ENCODE measurements at places on chromosomes 16 and 17.
A peak's percentile ranks its signal among the peaks of the same experiment; 100 is the strongest.

DNA sequence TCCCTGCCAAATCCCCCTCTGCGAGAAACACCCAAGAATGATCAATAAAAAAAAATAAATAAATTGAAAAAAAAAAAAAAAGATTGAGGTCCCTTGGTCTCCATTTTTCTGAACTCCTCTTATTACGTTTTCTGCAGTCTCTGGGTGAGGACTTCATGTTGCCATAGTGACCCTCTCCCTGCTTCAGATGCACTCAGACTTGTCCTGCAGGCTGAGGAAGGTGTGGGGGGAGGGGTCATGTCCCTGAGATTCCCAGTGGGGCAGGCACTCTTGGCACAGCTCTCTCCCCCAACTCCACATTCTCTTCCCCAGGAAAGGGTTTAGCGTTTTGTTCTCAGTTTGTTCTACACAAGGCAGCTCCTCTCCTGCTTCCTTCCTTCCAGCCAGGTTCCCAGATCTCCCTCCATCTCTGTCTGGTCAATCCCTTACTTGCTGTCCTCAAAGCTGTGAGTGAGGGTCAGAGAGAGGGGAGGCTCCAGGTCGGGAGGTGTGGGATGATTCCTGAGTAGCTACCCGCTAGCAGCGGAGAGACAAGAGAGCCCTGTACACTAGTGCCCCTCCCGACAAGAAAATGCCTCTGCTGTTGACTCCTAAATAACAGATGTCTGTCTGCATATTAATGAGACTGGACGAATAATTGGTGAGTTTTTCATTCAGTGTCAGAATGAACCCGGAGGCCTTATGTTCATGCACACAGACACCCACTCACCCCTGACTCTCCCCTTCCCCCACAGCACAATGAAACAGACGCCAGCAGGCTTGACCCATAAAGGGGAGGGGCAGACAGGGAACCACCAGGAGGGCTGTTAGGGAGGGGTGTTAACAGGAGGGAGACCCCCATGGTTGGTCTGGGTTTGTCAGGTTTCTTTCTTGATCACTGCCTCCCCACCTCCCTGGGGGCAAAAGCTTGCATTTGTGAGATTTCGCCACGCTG lies 9.2 kb downstream of the RND2 start:
- peak; percentile 21 for DNase-seq
- H3K36me3 ChIP-seq, result no peaks in the 10 kb centered on the region
- no peaks in the 10 kb centered on the region for H3K4me1 ChIP-seq

GRCh38 chr17:82377924-82378740 lies 6.6 kb downstream of the UTS2R start:
- no peak overlapping the region for H3K27ac ChIP-seq
- H3K4me3 ChIP-seq, result no peak overlapping the region
- no peaks in the 10 kb centered on the region for H3K36me3 ChIP-seq

DNA sequence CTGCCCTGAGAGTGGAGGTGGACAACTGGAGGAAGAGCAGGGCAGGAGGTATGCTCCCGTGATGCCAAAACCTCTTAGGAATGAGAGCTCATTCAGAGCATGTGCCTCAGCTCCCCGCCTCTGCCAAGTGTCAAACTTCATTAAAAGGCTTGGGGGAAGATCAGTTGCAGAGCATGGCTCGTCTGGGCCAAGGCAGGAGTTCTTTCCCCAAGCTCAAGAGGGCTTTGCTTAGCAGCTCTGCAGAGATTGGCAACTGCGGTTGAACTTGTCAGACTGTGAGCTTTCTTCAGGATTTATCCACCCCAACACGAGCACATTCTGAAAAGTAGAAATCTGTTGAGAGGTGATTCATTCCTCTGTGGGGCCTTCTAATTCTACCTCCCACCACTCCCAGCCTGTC lies 248.1 kb downstream of the HS3ST3A1 start:
- DNase-seq, result no peak
- H3K27ac ChIP-seq, result no peak overlapping the region
- no peak overlapping the region for H3K4me3 ChIP-seq
- H3K4me1 ChIP-seq, result no peaks in the 10 kb centered on the region
- no peaks in the 10 kb centered on the region for H3K27me3 ChIP-seq
- H3K36me3 ChIP-seq, result no peaks in the 10 kb centered on the region

DNA sequence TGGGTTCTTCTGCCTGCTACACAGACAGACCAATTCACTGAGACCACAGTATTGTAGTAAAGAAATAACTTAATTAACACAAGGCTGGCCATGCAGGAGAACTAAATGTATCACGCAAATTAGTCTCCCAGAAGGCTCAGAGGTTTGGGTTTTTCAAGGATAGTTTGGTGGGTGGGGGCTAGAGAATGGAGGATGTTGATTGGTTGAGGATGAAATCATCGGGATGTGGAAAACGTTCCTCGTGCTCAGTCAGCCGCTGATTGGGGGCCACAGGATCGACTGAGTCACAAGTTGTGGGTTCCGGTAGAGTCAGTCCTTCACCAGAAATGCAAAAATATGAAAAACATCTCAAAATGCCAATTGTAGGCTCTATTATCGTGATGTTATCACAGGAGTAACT lies 18.7 kb downstream of the RHOT1 start:
- H3K4me3 ChIP-seq, result no peak overlapping the region
- no peak overlapping the region for H3K27ac ChIP-seq
- H3K4me1 ChIP-seq, result no peaks in the 10 kb centered on the region
- no peaks in the 10 kb centered on the region for H3K27me3 ChIP-seq
- H3K36me3 ChIP-seq, result peaks cover 73% of the 10 kb centered on the region
- DNase-seq, result no peak

DNA sequence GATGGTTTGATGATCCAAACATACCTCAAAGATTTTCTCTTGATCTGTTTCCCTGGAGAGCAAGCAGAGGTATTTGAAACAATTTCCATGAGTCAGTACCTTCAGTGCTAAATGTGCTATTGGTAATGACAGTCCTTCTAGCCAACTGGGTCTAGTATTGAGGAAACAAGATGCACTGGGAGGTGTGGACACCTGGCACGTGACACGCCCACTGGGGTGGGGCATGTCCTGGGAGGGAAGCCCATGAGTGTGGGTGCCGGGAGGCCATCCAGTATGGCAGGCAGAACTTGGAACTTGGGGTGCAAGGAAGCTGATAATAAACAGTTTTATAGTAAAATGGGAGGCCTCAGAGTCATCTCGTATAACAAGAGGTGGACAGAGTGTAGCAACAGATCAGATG lies 17.9 kb upstream of the AKAP1 start:
- DNase-seq, result no peak
- H3K27me3 ChIP-seq, result no peaks in the 10 kb centered on the region
- H3K4me1 ChIP-seq, result no peaks in the 10 kb centered on the region
- no peak overlapping the region for H3K27ac ChIP-seq
- H3K4me3 ChIP-seq, result no peak overlapping the region
- no peaks in the 10 kb centered on the region for H3K36me3 ChIP-seq

DNA sequence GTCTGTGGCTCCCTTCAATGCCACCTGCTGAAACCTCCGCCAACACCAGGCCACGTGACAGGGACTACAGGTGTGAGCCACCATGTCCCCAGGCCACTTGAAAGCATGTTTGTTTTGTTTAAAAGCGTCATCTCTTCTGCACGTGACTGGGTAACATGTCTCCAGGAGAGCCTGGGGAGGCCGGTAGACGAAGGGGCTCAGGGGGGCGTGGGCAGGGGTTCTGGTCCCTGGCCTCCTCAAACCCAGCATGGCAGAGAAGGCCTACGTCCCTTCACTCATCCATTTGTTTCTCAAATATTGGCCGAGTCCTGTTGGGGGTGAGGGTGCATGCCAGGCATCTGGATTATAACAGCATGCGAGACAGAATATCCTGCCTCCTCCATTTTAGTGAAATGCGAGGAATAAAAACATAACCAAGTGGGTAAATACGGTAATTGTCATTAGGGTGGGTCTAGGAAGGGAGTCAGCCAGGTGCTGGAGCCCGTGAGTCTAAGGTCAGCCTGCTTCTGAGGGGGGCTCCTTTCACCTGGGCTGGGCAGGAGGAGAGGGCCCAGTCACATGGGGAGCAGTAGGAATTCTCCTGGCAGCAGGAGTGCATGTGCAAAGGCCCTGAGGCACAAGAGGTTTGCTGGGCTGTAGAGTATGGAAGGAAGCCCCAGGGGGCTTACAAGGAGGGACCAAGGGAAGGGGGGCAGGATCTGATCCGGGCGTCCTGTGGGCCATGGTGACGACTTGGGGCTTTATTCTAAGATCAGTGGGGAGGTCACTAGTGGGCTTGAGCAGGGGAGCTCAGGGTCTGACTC lies 26.8 kb upstream of the CIBAR2 start:
- H3K4me1 ChIP-seq, result peaks cover 77% of the 10 kb centered on the region
- peaks cover 5% of the 10 kb centered on the region for H3K27me3 ChIP-seq
- H3K4me3 ChIP-seq, result no peak overlapping the region
- H3K27ac ChIP-seq, result no peak overlapping the region
- DNase-seq, result no peak

GRCh38 chr17:76390003-76390421 lies 5.6 kb downstream of the SPHK1 start:
- H3K4me1 ChIP-seq, result peaks cover 13% of the 10 kb centered on the region
- H3K4me3 ChIP-seq, result no peak overlapping the region
- no peak for DNase-seq
- H3K27ac ChIP-seq, result no peak overlapping the region
- peaks cover 28% of the 10 kb centered on the region for H3K36me3 ChIP-seq
- H3K27me3 ChIP-seq, result peaks cover 8% of the 10 kb centered on the region

DNA sequence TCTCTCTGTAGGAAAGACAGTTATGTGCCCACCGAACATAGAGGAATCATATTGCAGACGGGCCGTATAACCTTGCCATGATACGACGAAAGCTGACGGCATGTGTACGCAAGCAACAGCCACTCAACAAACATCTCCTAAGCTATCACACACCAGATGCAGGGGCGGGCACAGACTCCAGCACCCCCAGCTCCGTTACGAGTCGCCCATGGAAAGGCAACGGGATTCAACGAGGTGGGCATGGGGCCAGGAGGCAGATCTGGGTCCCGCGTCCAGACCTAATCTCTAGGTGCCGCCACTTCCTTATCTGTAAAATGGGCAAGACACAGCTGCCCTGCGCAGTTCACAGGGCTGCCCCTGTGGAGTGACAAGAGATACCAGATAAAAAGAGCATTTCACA lies 35.6 kb downstream of the ABR start:
- no peaks in the 10 kb centered on the region for H3K27me3 ChIP-seq
- peaks cover 9% of the 10 kb centered on the region for H3K36me3 ChIP-seq
- no peak overlapping the region for H3K4me3 ChIP-seq
- no peak overlapping the region for H3K27ac ChIP-seq
- H3K4me1 ChIP-seq, result no peaks in the 10 kb centered on the region

DNA sequence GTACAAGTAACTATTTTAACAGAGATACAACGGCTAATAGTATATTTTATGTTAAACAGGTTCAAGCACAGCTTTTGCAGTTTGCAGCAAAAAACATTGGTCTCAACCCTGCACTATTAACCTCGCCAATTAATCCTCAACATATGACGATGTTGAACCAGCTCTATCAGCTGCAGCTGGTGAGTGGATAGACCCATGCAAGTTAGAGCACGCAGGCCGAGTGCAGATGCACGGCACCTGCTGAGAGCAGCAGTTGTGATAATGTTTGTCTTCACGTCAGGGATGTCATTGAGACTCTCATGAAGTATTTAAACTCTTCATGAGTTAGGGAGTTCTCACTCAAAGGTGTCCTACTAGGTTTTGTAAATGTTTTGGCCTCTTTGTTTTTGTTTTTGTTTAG lies 45.6 kb downstream of the TMC6 start:
- H3K27me3 ChIP-seq, result no peaks in the 10 kb centered on the region
- H3K4me1 ChIP-seq, result no peaks in the 10 kb centered on the region
- no peak overlapping the region for H3K27ac ChIP-seq
- peaks cover 75% of the 10 kb centered on the region for H3K36me3 ChIP-seq
- no peak overlapping the region for H3K4me3 ChIP-seq
- DNase-seq, result no peak

DNA sequence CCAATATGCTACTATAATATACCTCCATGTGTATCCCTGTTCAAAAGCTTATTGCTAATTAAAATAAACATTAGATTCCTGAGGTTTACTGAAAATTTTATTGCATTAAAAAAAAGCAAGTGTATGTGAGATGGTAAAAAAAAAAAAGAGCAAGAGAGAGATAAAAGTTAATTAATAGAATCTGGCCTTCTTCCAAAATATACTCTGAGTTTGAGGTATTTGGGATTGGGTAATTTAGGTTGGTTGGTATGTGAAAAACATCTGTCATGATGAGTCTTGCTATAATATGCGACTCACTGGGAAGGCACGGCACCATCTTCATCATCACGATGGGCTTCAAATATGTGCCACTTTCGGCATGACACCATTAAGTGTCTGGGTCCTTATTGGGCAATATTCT lies 711.1 kb upstream of the SOX9 start:
- H3K4me1 ChIP-seq, result no peaks in the 10 kb centered on the region
- H3K27me3 ChIP-seq, result no peaks in the 10 kb centered on the region
- H3K4me3 ChIP-seq, result no peak overlapping the region

GRCh38 chr17:17587614-17588337 lies 3.7 kb downstream of the PEMT start:
- H3K36me3 ChIP-seq, result no peaks in the 10 kb centered on the region
- no peaks in the 10 kb centered on the region for H3K27me3 ChIP-seq
- DNase-seq, result no peak
- peaks cover 22% of the 10 kb centered on the region for H3K4me1 ChIP-seq
- H3K4me3 ChIP-seq, result no peak overlapping the region
- no peak overlapping the region for H3K27ac ChIP-seq

GRCh38 chr16:8063159-8063558 lies 527.2 kb downstream of the TMEM114 start:
- H3K36me3 ChIP-seq, result no peaks in the 10 kb centered on the region
- no peak overlapping the region for H3K27ac ChIP-seq
- H3K27me3 ChIP-seq, result no peaks in the 10 kb centered on the region
- DNase-seq, result no peak
- no peaks in the 10 kb centered on the region for H3K4me1 ChIP-seq

DNA sequence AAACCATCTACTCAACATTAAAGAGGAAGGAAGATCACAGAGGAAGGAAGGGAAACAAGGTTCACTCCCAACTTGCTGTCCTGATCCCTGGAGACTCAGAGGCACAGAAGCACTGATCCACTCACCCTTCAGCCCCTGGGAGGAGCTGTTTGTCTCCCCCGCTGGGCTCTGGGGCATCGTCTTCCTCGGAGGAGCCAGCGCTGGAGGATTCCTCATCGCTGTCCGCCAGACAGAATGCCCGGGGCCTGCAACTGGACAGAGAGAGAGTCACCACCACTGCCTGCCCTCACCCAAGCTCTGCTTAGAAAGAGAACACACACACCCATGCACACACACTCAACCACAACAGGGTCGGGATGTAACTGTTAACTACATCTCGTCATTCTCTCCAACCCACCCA lies 24.8 kb upstream of the ERN1 start:
- no peaks in the 10 kb centered on the region for H3K27me3 ChIP-seq
- H3K36me3 ChIP-seq, result peaks cover 5% of the 10 kb centered on the region
- no peak overlapping the region for H3K4me3 ChIP-seq
- peak overlapping the region; percentile 43 for H3K27ac ChIP-seq
- DNase-seq, result no peak

GRCh38 chr16:67822511-67822910 lies 15.8 kb downstream of the TSNAXIP1 start:
- H3K27me3 ChIP-seq, result no peaks in the 10 kb centered on the region
- peaks cover 21% of the 10 kb centered on the region for H3K36me3 ChIP-seq
- no peak overlapping the region for H3K27ac ChIP-seq
- no peaks in the 10 kb centered on the region for H3K4me1 ChIP-seq

GRCh38 chr17:43940630-43941029 lies 1.6 kb downstream of the PPY start:
- H3K4me3 ChIP-seq, result no peak overlapping the region
- no peak overlapping the region for H3K27ac ChIP-seq
- peaks cover 12% of the 10 kb centered on the region for H3K4me1 ChIP-seq
- DNase-seq, result no peak

Measured in spleen (tissue), 13 donors.